ENCODE measurements at places on chromosomes 5 and 9. TPM values are rescaled to one million over a fixed set of nuclear protein-coding genes. Genes with fewer than 3 reads are reported as not detected.

The DIMT1 gene
- total RNA-seq: 43.1 TPM

The GLRA1 gene
- not detected for total RNA-seq

The PLAC8L1 gene
- 0.59 TPM for total RNA-seq

The OR1J2 gene
- total RNA-seq: not detected

The DDX4 gene
- total RNA-seq: not detected

The FRMD3 gene
- total RNA-seq: 0.32 TPM

The IDNK gene
- 1.7 TPM for total RNA-seq

The IL5 gene
- total RNA-seq: not detected

The FOXD1 gene
- 10.7 TPM for total RNA-seq

The CLPTM1L gene
- total RNA-seq: 278 TPM

The SLC36A2 gene
- not detected for total RNA-seq

The PCDHGB4 gene
- total RNA-seq: 27.3 TPM

The TAF11L9 gene
- total RNA-seq: not detected

The UNC5A gene
- not detected for total RNA-seq

The YTHDC2 gene
- 30.0 TPM for total RNA-seq

The CLIC3 gene
- total RNA-seq: 3.3 TPM

The CCNO gene
- not detected for total RNA-seq

The HAVCR1 gene
- not detected for total RNA-seq

The SHISAL2B gene
- total RNA-seq: not detected

The PDE6A gene
- total RNA-seq: not detected

The ARSI gene
- total RNA-seq: 118 TPM

The KLF9 gene
- total RNA-seq: 27.9 TPM

The ACOT12 gene
- not detected for total RNA-seq

The NIM1K gene
- 1.2 TPM for total RNA-seq

The CTSV gene
- 0.74 TPM for total RNA-seq

The TIGD6 gene
- total RNA-seq: 6.6 TPM

The TENT4A gene
- 9.5 TPM for total RNA-seq

The ATG10 gene
- total RNA-seq: 13.4 TPM

The PCDHA1 gene
- total RNA-seq: 0.09 TPM

The ROR2 gene
- total RNA-seq: 20.5 TPM

The SLC9A3 gene
- total RNA-seq: 0.65 TPM

The SCAMP1 gene
- total RNA-seq: 105 TPM

The SPOCK1 gene
- 587 TPM for total RNA-seq

The TRIM14 gene
- 8.0 TPM for total RNA-seq

The ATP6V1G1 gene
- 123 TPM for total RNA-seq

The KCNV2 gene
- not detected for total RNA-seq

The ZNF608 gene
- total RNA-seq: 1.5 TPM

The SERF1A gene
- 2.8 TPM for total RNA-seq

The MYOT gene
- not detected for total RNA-seq

Measured in smooth muscle cell of the umbilical artery (primary cell).